CD4-positive, alpha-beta T cell treated with Interferon gamma for 1 hour (primary cell): ENCODE measurements at places on chromosomes 7 and 10.

GRCh38 chr7:25656581-25657026 lies 428.3 kb upstream of the NPVF start:
- no peak for DNase-seq

DNA sequence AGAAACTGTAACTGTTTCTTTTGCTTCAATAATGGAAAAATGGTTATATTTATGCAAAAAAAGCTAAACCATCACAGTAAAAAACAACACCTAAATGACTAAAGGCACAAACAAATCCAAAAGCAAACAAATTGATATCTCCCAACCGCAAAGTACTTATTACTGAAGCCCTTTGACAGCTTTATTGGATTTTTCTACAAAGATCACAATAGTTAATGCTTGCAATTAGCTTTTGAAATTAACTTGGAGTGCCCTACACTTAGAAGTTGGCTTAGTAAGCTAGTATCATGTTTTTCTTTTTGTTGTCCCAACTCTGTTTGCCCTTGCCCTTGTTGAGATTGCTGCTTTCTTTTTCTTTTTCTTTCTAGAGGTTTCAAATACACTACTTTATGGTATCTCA lies 257.5 kb downstream of the INHBA start:
- DNase-seq: no peak

DNA sequence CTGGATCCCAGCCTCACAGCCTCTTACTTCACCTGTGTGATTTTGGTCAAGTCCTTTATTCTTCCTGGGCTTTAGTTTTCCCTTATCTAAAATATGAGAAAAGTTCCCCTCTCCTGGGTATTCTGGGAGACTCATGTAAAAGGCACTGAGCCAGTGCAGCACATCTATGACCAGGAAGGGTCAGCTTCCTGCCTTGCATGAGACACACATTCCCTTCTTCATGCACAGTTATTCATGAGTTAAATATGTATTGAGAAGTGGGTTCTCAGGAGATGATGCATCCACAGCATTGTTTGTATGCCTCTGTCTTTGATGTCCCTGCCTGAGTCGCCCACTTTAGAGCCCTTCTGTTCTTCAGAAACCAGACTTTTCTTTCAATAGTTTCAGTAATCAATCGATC lies 33.3 kb downstream of the EGFR start:
- no peak for DNase-seq

DNA sequence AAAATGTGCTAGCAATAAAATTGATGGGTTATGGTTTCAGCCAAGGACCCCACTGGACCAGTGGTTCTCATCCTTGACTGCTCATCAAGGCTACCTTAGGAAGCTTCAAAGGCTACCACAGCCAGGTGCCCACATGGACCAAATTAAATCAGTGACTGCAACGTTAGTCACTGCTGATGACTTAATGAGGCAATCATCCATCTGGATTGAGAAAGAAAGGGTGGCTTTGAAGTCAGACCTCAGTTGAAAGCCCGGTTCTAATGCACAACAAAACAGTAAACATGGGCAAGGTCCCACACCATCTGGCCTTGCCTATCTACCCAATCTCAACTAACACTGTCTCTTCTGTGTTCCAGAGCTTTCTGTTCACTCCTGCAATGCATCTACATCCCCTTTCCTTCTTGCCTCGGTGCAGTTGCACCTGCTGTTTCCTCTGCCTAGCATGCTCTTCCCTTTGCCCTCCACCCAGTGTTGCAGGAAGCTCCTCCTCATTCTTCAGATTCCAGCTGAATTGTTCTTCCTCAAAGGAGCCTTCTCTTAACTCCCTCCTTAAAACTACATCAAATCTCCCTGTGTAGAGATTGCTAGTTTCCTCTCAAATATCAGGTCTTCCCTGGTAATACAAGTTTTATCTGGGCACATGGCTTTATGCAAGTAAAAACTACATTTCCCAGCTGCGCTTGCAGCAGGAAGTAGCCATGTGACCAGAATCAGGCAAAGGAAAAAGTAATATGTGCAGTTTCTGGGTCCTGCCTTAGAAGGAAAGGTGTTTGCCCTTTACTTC lies 10.3 kb upstream of the KCNK18 start:
- DNase-seq: no peak

DNA sequence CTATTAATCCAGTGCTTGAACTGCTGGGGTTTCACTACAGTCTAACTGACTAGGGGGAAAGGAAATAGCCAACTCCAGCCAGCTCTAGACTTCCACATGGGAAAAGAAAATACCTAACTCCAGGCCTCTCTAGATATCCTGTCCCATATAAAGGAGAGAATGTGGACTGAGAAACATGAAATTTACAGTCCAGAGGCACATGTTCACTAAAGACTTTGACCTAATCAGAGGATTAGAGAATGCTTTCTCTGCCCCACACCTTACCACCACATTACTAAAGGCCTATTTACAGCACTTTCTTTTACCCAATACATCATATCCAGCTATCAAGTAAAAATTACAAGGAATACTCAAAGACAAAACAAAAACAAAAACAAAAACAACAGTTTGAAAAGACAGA lies 164.2 kb downstream of the PCLO start:
- no peak for DNase-seq

GRCh38 chr10:87559392-87559791 lies 54.7 kb downstream of the MINPP1 start:
- DNase-seq: no peak

GRCh38 chr7:5699467-5700384 lies 81.7 kb downstream of the RNF216 start:
- DNase-seq: peak; percentile 80

GRCh38 chr7:5636446-5636835 lies 145.0 kb downstream of the RNF216 start:
- no peak for DNase-seq

- peak; percentile 55 for DNase-seq
Observed at GRCh38 chr10:28432210-28432676, 100.7 kb upstream of the WAC start.

GRCh38 chr7:17651341-17651740 lies 289.0 kb downstream of the SNX13 start:
- DNase-seq: no peak
